ENCODE measurements at places on chromosomes 7 and 10.
A peak's percentile ranks its signal among the peaks of the same experiment; 100 is the strongest.

- DNase-seq = peak; percentile 21
Measured at GRCh38 chr7:50310361-50310760, 5.8 kb downstream of the IKZF1 start.

GRCh38 chr10:28241741-28242399, 61.0 kb downstream of the MPP7 start:
- peak; percentile 30 for DNase-seq

GRCh38 chr7:120169996-120170783, 102.8 kb upstream of the KCND2 start:
- no peak for DNase-seq

- peak; percentile 45 for DNase-seq
Measured at GRCh38 chr7:142711746-142712616, 37.3 kb upstream of the PRSS1 start.

GRCh38 chr7:28157076-28157745, 23.4 kb downstream of the JAZF1 start:
- DNase-seq = no peak

DNA sequence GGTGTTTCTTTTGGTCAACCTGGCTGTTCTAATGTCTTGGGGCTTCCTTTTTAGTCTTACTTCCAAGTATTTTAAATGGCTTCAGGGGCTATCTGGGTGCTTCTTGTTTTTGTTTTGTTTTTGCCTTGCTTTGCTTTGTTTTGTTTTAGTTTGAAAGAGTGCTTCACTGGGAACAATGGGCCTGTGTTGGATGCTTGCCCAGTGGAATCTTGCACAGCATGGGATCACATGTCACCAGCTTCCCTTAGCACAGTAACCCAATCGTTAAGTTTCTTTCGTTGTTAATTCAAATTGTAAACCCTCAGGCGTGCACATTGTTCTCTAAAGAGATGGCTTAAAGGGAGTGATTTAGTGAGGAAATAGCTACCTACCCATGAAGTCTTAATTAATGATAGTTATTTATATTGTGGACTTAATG, 8.9 kb downstream of the COL17A1 start:
- DNase-seq = no peak

- DNase-seq = peak; percentile 48
Measured at GRCh38 chr10:61992671-61993668, 91.5 kb downstream of the ARID5B start.

DNA sequence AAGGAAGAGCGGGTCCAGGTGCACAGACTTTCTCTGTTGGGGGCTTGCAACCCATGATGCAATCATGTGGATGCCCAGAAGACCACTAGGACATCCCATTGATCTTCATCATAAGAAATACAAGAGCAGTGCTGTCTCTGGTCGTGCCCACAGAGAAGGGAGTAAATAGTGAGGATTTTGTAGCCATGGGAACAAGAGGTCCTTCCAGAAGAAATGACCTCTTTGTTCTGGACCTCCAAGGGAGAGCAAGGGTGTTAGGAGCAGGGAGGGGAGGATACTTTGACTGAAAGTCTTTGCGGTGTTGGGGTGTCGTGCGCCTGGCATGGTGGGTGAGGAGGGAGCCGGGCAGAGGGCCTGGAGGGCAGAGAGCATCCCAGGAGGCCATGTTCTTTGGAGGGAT, 55.0 kb upstream of the EN2 start:
- no peak for DNase-seq

DNA sequence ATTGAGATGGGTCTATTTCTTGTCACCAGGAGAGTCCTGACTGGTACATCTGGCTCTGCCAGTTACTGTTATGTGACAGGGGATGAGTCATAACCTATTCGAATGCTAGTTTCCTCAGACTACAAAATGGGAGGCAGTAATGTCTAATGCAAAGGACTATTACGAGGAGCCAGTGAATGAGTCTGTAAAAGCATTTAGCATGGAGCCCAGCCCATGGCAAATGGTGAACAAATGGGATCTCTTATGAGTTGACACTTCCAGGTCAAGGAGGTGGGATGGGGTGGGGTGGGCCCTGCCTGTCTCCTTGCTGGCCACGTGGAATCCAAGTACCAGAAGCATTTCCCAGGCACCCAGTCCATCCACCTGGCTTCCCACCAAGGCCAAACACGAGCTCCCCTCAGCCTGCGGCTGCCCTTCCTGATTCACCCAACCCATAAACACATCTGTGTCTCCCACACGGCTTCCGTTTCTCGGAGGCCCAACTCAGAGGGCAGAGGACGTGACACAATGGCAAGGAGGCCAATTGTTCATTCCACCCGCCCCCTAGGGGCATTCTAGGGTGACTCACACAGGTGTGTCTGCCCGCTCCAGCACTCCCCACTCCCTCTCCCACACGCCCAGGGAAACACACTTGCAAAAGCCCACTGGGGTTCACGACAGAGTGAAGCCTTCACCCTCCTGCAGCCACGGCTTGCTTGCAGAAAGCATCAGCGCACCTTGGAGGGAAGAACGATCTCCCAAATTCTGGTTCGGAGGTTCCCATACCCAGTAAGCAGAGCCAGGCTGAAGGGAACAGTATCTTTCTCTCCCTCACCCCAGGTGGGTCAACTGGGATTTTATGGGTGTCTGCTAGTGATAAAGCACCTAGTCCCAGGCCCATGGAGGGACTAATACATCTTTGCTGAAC, 109.8 kb downstream of the SH3PXD2A start:
- no peak for DNase-seq

DNA sequence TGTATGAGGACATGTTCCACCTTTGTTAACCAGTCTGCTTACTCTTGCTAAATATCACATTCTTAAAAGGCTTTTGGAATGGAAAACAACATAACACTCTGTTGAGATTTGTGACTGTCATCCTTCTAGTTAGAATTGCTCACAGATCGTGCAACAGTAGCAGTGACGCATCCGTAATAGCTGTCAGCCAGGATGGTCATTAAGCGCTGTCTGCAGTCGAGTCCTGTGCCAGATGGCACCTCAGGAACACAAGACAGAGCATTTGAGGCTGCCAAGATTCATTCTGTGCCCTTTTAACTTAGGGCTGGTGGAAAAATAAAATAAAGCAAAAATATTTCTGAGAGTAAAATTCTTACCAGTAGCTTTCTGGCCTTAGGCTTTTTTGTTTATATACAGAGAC, 348.6 kb downstream of the ANKRD7 start:
- DNase-seq = no peak

- peak; percentile 37 for DNase-seq
Measured at GRCh38 chr10:94042001-94042833, 48.5 kb downstream of the PLCE1 start.

GRCh38 chr7:92835851-92836488, 403 bp downstream of the CDK6 start:
- peak; percentile 24 for DNase-seq

- no peak for DNase-seq
Measured at GRCh38 chr10:33746836-33747268, 412.4 kb upstream of the NRP1 start.

DNA sequence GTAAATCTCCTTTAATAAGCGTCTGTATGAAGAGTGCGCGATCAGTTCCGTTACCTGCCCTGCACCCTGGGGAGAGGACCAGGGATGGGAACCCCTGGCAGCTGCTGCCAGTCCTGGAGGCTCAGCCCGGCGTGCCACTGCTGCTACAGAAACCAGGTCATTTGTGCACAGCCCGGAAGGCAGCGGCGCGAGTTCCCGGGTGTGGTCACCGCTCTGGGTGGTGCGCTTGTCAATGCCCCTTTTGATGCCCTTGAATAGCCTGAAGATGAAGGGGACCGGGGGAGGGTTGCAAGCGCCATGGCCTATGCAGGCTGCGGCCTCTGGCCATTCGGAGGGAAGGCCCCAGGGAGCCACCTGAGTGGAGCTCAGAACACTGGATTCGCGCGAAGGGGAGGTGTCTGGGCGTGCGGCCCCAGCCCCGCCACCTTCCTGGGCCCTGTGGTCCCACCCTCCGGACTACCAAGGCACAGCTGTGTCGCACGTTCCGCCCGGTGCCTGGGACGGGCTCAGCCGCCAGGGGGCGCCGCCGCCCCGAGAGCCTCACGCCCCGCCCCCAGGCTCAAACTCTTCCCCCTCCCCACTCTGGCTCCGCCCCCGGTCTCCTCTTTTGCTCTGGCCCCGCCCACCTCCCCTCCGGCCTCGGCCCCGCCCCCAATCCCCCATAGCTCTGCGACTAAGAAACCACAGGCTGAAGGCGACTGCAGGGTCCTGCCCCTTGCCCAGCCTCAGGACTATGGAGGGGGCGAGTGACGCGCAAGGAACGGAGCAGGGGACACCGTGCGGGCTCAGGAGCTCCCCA, 16.5 kb downstream of the AP5Z1 start:
- peak; percentile 78 for DNase-seq

DNA sequence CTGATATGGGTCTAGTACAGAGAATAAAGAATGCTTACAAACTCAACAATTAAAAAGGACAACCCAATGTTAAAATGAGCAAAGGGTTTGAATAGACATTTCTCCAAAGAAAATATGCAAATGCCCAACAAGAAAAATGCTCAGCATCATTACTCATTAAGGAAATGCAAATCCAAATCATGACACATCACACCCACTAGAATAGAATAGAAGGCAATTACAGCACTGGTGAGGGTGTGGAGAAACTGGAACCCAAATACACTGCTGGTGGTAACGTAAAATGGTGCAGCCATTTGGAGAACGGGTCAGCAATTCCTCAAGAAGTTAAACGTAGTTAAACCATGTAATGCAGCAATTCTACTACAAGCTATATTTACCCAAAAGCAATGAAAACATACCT, 53.8 kb downstream of the KDM7A start:
- DNase-seq = no peak

DNA sequence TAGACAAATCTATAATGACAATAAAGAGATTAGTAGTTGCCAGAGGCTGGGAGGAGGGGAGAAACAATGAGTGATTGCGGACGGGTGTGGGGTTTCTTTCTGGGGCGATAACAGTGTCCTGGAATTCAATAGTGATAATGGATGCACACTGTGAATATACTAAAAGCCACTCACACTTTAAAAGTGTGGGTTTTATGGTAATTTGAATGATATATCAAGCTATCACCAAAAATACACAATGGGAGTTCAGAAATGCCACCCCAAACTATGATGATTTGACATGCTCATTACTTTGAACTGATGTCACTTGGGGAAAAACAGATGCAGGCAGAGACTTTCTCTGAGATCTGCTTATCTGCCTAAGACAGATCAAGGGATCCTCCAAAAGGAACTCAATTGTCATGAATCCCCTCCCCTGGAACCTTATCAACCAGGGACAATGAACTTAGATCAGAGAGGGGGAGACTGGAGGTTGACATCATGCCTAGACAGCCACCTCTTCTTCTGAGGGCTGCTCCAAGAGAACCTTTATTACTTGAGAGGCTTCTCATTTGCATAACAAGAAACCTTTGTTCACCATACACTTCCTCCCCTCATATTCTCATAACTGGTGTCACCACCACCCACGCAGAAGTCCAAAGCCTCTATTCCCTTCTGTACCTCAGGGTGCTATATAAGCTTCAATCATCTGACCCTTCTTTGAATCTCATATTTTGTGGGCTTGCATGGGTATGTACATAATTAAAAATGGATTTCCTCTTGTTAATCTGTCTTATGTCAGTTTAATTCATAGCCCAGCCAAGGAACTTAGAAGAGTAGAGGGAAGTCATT, 14.8 kb upstream of the ZC3HAV1 start:
- DNase-seq = no peak

DNA sequence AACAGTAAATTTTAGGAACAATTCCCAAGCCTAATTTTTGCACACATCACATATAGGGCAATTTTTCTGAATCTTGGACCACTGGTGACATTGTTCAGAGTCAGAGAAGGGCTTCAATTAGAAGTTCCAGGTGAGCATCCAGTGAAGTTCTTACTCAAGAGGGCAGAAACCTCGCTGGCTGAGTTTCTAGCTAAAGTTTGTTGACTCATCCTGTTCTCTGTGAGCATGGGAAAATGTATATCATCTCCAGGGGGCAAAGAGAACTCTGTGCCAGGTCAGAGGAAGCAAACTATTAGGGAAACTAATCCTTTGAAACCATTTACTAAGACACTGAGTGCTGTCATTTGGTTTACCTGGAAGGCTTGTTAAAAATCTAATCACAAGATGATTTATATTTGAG, 695.6 kb upstream of the IGFBP3 start:
- no peak for DNase-seq

DNA sequence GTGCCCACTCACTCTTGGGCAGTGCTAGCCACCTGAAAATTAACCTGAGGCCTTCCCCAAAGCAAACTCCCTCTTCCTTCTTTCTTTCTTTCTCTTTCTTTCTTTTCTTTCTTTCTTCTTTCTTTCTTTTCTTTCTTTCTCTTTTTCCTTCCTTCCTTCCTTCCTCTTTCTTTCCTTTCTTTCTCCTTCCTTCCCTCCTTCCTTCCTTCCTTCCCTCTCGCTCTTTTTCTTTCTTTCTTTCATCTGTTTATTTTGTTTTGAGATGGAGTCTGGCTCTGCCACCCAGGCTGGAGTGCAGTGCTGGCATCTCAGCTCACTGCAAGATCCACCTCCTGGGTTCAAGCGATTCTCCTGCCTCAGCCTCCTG, 17.0 kb upstream of the KPNA7 start:
- no peak for DNase-seq

DNA sequence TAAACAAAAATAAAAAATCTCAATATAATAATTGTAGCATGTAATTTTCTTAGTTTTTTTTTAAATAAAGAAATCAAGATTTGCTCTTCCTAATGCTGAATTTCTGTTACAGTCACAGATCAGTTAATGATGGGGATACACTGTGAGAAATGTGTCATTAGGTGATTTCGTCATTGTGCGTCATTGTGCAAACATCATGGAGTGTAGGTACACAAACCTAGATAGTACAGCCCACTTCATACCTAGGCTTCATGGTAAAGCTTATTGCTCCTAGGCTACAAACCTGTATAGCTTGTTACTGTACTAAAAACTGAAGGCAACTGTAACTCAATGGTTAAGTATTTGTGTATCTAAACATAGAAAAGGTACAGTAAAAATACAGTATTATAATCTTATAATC, 74.4 kb upstream of the LSM8 start:
- DNase-seq = no peak

DNA sequence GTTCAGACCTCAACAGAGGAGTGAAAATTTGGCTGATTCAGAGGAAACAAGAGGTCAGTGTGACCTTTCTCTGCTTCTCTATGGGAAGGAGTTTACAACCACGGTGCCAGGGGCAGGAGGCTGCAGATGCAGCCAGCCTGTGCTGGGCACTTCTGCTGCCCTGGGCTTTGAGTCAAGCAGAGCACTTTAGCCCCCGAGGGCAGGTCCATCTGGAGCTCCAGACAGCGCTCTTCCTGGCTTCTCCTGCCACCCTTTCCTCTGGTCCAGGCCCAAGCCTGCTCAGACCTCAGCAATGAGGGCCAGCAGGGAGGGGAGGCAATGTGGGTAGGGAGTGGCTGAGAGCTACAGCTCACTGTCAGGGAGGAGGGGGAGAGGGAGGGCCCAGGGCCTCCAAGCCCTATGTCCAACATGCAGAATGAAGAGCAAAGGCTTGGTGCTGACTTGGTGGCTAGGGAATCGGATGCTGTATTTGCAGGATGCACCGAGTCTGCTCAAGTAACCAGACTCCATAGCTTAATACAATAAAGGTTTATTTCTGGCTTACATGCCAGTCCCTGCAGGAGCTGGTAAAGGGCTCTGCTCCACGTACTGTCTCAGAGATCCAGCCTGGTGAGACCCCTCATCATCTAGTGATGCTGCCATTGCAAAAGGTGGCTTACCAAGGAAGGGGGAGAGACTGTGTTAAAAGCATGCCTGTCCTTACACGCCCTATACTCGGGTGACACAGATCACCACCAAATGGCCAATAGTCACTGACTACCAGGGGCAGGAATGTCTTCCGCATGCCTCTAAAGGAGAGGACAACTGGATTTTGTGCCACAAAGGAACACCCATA, 481.6 kb downstream of the RPS24 start:
- no peak for DNase-seq

All from germinal center (tissue), 1 donor.